CD8-positive, alpha-beta T cell (primary cell): ENCODE measurements at places on chromosomes 5 and 9.

DNA sequence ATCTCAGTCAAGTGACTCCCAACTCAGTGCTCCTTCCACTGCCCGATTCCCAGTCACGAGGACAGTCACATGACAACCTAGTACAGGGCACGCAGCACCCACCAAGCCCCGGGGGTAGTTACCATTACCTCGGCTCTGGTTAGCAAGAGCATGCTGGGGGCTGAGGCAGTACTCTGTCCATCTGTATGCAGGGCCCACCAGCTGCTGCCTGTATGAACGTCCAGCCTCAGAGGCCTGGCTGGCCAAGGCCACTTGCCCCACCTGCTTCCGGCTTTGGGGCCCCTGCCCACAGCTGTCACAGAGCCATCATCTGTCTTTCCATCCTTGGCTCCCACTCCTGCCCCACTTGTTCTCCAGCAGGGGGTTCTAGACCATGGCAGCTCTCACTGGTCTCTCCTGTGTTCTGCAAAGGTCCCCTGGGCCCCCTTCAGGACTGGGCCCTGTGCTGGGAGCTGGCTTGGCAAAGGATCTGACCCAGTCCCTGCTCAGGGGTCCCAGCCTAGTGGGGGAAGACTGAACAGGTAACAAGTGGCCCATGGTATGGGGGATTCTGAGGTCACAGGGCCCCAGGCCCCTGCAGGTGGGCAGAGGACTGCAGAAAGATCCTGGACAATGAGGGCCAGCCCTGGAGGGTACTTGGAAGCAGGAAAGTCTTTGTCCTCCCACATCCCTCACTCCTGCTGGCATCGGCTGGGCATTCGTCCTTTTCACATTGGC lies 3.3 kb downstream of the RPL35 start:
- DNase-seq: no peak

- DNase-seq: no peak
Observed at GRCh38 chr5:55580042-55580441, 45.3 kb upstream of the PLPP1 start.

DNA sequence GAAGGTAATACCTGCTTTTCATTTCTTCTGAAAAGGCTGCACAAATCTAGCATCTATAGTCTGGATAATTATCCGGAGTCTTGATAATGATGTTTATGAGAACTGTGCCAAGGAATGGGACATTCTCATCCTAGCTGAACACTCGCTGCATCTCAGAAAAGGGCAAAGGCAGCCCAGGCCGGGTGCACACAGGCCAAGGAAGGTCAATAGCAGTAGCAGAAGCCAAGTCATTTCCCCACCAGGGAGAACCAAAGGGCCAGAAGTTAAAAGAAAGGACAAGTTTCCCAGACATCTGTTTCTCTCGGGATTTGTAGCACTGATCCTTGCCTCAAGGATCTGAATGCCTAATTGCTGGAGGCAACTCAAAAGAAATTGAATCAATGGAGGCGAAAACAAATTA lies 66.1 kb upstream of the ANKRD55 start:
- DNase-seq: no peak

DNA sequence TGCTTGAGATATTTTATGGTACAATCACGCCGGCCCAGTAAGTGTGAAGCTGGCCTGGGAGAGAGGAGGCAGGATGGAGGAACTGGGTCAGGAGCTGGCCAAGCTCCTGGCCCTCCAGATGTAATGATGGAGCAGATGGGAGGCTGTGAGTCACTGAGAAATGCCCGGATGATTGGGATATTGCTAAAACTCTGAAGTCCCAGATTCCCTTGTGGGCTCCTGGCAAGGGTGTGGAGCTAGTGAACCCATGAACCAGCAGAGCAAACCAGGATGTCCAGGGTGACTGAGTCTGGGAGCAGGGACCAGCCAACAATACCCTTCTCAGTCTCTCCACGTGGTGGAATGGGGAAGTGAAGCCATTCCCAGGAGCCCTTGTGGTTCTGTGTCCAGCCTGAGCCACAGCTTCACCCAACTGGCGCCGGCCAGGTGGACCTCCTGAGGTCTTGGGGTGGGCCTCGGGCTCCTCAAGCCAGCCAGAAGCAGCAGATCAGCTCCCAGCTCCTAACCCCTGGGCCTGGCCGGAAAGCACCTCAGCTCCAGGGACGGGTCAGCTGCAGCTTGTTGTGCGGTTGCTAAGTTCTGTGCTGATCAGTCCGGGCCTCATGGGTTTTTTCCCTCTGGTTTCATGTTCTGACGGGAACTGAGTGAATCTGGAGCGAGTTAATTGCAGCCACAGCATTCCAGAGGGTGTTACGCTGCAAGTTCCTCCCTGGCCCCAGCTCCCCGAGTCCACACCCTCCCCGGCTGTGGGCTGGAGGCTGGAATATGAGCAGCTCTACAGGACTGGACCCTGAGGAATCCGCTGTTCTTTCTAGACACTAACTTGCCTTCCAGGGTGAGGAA lies 37.6 kb downstream of the DUSP1 start:
- DNase-seq: no peak

GRCh38 chr5:91219091-91219802 lies 163.9 kb downstream of the ARRDC3 start:
- DNase-seq: no peak

GRCh38 chr9:85432599-85432998 lies 309.2 kb downstream of the AGTPBP1 start:
- no peak for DNase-seq

GRCh38 chr5:171721464-171721863 lies 64.2 kb upstream of the SMIM23 start:
- DNase-seq: no peak

DNA sequence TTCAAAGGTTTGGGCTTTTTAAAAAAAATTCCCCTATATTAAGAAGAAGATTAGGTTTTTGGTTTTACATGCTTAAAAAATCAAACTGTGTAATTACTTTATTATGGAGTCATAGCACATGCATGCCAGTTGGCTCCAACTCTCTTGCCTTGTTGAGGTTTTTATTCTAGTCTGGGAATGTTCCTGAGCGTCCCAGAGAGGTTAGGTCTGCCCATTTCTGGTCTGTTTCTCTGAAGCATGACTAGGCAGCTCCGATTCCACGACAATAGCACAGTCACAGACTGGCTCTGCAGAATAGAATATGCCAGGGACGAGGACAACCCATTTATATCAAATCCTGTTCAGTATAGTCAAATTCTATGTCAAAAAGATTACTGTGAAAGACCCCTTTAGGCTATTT lies 217.0 kb downstream of the PCSK5 start:
- DNase-seq: no peak

- no peak for DNase-seq
Observed at GRCh38 chr5:147509041-147509709, 693 bp downstream of the DPYSL3 start.

DNA sequence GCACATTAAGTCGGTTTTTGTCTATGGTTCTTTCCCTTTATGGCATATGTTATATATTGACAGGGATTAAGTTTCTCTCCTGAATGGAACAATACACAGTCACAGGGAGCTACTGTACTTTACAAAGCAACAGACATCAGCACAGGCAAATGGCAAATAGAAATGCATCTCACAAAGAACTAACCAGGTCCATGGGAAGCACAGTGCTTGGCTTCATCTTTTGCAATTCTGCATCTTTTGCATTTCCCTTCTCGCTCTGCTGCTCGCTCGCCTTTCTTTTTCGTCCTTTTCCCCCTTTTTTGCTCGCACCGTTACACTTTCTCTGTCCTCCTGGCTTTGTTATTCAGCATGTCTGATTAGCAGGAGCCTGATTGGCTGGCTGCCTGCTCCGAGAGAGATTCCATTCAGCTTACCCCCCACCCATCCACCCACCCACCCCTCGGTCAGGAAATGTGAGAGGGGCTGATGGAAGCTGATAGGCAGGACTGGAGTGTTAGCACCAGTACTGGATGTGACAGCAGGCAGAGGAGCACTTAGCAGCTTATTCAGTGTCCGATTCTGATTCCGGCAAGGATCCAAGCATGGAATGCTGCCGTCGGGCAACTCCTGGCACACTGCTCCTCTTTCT lies at the start of gene ADAMTSL1:
Gene ADAMTSL1 (plus strand): TSS at position 502 of the 628 bp plus-strand sequence. CDS start 80 bp downstream, at position 582.
- DNase-seq: no peak

- no peak for DNase-seq
Observed at GRCh38 chr5:176673651-176674583, 26.6 kb downstream of the TSPAN17 start.

DNA sequence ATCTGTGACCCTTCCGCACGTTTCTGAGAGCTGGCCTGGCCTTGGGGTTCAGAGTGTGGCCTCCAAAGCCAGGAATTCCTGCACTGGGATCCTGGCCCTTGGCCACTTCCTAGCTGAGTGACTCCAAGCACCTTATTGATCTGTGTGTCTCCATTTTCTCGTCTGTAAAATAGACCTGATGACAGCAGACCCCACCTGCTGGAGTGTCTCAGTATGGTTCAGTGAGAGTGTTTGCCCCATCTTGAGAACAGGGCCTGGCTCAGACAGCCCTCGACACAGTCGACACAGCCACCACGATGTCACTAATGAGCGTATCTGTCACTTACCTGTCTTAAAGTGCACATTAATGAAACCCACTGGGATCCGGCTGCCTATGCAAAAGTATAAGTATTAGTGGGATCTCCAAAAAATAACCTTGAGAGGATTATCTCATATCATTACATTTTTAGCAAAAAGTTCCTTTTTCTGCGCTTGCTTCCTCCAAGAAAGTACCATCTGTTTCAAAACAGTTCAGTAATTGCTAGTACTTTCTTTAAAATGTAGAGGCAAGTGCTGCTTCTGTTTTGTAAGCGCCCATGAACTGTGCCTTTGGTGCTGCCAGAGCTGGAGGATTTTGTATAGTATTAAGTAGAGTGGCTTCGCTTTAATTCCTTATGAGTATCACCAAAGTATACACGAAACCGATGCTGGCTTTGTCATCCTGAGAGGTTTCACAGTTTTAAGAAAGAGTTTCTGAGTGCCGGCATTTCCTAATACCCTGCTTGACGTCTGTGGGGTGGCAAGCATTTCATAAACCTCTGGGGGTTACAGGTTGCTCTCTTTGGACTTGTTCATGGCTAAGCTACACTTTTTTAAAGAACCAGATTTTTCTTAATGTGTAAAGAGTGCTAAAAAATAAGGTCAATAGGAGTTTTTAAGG lies 31.7 kb downstream of the UBE2QL1 start:
- DNase-seq: no peak
